RWPE2 (cell line): ENCODE measurements at places on chromosomes 4 and X.

DNA sequence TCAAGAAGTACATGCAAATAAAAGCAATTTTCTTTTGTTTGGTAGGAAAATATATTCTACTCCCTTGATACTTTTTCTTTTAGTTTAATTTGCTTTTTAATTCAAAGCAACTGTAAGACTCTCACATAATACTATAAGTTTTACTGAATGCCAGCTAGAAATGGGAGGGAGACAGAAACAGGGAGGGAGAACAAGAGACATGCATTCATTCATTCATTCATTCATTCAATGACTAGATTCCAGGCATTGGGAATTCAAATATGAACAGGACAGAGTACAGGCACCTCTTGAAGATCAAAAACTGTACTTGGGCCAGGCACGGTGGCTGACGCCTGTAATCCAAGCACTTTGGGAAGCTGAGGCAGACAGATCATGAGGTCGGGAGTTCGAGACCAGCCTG lies 85.6 kb downstream of the THOC2 start:
- no peak for DNase-seq

DNA sequence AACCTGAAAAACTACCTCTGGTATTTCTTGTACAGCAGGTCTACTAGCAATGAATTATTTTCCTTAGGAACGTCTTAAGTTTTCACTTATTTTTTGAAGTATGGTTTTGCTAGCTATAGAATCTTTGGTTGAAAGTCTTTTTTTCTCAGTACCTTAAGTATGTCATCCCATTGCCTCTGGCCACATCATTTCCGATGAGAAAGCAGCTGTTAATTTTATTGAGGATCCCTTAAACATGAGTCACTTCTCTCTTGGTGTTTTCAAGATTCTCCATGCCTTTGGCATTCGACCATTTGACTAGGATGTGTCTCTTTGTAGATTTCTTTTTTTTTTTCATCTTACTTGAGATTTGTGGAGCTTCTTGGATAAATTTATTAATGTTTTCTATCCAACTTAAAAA lies 803.8 kb upstream of the AMOT start:
- no peak for DNase-seq

DNA sequence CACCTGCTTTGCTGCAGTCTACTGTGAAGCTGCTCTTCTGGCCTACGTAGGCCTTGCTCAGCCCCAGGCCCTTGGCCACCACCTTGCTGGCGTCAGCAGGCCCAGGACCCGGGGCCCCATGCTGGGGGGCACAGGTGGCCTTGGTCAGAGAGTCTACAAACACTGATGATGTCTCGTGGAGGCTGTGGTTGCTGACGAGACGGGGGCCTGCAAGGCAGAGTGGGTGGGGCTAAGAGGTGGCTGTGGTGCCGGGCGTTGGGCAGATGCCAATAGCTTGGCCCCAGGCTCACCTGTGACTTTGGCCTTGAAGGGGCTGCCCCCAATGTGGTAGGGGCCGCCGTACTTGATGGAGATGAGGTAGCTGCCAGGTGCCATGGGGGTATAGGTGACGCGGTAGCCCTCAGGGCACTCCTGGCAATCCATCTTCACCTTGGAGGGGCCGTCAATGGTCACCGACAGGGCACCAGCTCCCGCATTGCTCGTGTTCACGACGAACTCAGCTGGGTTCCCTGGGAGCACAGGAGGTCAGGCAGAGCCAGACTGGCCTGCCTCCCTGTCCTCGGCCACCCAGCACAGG lies 25.0 kb downstream of the FLNA start:
- peak; percentile 43 for DNase-seq

GRCh38 chr4:98662626-98663225 lies 4.3 kb upstream of the TSPAN5 start:
- DNase-seq, result no peak

DNA sequence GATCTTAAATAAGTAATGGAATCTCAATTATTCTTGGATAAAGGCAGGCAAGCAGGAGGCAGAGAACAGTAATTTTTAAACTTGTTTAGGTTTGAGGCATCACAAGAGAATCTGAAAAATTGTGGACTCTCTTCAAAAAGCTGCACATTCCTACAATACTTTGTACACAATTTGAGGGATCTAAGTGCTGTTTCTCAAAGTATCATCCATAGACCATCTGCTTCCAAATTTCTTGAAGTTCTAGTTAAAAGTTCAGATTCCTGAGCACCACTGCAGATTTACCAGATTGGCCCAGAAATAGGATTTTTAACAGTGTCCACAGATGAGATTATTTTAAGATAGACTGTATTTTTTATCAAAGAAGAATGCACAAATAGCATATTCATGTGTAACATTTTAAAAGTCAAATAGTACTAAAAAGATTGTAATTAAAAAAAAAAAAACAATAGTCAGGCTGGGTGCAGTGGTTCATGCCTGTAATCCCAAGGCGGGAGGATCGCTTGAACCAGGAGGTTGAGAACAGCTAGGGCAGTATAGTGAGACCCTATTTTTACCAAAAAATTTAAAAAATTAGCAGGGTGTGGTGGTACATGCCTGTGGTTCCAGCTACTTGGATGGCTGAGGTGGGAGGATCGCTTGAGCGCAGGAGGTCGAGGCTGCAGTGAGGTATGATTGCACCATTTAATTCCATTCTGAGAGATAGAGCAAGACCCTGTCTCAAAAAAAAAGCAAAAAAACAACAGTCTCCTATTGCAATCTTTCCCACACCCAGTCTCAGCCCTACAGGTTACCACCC lies 14.2 kb upstream of the FNIP2 start:
- no peak for DNase-seq

GRCh38 chr4:153792618-153793247 lies 3.9 kb upstream of the SFRP2 start:
- DNase-seq, result no peak
